Erythroblast (primary cell): ENCODE measurements at places on chromosomes 7 and 10.
A peak's percentile ranks its signal among the peaks of the same experiment; 100 is the strongest.

DNA sequence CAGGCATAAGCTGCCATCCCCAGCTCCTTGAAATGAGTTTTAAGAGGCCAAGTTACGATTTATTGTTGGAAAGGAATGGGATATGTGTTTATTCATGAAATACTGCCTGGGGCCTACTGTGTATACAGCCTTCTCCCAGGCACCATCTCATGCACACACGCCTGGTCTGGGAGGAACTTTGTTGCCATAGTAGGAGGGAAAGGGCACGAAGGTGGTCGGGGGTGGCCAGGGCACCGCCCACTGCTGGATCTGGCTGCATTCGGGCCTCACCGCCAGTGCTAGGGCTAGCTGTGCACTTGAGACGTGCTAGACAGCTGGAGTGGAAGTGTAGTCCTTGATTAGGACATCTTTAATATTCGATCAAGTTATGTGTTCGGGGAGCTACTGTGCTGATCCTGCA, 84.0 kb downstream of the UBE3C start:
- no peak for DNase-seq

GRCh38 chr7:55110993-55111361, 92.2 kb downstream of the EGFR start:
- DNase-seq: no peak

- no peak for DNase-seq
Observed at GRCh38 chr7:15715435-15715834, 29.0 kb upstream of the MEOX2 start.

DNA sequence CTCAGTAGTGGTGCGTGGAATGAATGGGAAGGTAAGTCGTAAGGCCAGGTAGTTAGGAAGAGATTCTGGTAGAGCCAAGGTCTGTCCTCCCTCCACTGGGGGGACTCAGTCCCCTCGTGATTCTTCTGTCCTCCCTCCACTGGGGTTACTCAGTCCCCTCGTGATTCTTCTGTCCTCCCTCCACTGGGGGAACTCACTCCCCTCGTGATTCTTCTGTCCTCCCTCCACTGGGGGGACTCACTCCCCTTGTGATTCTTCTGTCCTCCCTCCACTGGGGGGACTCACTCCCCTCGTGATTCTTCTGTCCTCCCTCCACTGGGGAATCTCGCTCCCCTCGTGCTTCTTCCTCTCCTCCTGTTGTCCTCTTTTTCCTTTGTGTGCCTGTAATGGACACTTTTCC, 125.1 kb downstream of the CELF2 start:
- DNase-seq: no peak

- no peak for DNase-seq
Observed at GRCh38 chr7:79093421-79093820, 360.0 kb downstream of the MAGI2 start.

GRCh38 chr7:64626083-64626469, 39.9 kb upstream of the ZNF107 start:
- no peak for DNase-seq

DNA sequence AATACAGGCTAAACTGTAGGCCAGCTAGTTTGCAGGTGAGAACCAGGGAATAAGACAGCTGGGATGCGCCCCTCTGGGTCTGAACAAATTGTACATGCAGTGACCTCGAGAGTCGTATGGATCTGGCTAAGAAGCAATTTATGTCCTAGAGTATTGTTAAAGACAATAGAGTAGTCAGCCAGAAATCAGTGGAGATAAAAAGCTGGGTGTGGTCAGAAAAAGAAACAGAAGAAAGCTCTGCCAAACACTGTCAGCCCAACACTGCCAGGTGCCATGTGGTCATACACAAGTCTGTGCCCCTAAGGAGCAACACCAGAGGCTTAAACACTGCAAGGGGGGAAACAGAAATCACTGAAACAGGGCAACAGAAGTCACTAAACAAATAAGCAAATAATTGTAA, 62.2 kb downstream of the CNOT4 start:
- no peak for DNase-seq

- peak; percentile 21 for DNase-seq
Observed at GRCh38 chr7:46129831-46130230, 208.8 kb upstream of the IGFBP3 start.

DNA sequence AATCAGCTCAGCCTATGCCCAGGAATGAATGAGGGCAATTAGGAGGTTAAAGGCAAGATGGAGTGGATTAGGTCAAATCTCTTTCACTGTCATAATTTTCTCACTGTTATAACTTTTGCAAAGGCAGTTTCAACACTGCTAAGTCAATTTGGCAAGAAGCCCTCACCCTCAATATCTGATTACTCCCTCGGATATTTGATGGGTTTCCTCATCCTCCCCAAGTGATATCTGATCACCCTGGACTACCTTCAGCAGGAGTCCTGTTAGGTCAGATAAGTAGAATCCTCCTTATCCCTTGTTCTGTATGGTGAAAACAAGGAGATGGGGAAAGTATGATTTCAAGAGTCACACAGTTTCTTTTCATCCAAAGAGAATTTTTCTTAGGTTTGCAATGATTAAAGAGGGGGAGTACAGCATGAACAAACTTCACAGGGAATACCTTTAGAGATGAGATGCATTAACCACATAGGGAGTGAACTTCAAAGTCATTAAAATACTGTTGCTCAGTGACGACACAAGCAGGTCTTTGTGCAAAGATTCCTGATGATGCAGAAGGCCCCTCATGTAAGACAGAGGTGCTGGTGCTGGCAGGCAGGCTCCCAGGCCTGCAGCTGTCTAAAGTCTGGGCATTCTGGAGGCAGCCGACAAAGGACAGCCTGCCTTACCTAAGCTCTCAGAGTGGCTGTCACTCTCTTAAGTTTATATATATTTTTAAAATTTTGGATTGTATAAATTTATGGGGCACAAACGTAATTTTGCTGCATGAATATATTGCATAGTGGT, 75.4 kb upstream of the POM121L12 start:
- DNase-seq: no peak

- no peak for DNase-seq
Observed at GRCh38 chr7:68671671-68672070, 926.6 kb upstream of the AUTS2 start.
